ENCODE measurements at places on chromosomes 7 and 10.
A peak's percentile ranks its signal among the peaks of the same experiment; 100 is the strongest.

GRCh38 chr7:80908360-80908797 lies 10.5 kb downstream of the SEMA3C start:
- DNase-seq: no peak

DNA sequence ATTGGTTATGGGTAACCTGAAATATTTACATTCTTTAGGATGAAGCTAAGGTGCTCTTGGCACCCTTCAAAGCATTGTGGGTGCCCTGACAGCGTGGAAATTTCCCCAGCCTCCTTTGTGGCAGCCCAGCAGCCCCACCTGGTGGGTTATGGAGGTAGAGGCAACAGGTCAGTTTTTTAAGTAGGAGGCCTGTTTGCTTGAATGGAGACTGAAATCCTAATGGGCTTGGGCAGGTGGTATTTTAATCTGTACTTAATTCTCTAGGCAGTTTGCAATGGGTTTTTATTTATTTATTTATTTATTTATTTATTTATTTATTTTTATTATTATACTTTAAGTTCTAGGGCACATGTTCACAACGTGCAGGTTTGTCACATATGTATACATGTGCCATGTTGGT lies 139.4 kb downstream of the EPC1 start:
- DNase-seq: peak; percentile 57

DNA sequence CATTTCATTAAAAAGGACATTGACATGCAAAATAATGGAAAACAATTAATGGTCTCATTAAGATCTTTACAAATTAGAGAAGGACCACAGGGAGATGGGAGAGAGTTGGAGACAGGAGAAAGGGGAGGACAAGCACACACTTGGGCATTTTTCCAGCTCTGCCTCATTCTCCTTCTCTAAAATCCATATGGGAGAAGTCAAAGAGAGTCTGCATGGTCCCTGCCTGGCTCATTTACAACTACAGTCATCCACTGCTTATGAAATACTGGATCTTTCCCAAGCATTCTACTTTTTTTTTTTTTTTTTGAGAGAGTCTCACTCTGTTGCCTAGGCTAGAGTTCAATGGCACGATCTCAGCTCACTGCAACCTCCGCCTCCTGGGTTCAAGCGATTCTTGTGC lies 518.9 kb upstream of the CELF2 start:
- no peak for DNase-seq

GRCh38 chr7:150867605-150868004 lies 15.3 kb downstream of the AOC1 start:
- DNase-seq: no peak

DNA sequence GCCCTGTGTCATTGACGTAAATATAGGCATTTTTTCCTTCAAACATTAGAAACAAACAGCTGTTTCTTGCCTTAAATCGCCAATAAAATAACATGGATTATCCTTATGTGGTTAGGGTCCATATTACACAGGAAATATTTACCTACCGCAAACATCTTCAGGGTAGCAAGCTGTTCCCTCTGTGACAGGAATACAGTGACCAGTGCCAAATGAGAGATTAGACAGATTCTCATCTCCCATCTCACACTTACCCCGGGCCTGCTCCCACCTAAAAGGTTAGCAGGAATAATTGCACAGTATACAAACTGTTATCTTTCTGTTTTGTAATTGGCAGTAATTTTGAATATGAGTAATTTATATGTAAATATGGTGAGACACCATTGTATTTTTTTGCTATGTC lies 16.5 kb downstream of the MKI67 start:
- DNase-seq: no peak

- no peak for DNase-seq
Observed at GRCh38 chr10:14510346-14510745, 179.6 kb upstream of the FRMD4A start.

Data from CD4-positive, alpha-beta T cell treated with Interleukin-10 for 1 hour (primary cell).